ENCODE measurements at places on chromosomes 11 and 22. TPM values are rescaled to one million over a fixed set of nuclear protein-coding genes. Genes with fewer than 3 reads are reported as not detected.

The OR5P2 gene
- total RNA-seq: not detected

DNA sequence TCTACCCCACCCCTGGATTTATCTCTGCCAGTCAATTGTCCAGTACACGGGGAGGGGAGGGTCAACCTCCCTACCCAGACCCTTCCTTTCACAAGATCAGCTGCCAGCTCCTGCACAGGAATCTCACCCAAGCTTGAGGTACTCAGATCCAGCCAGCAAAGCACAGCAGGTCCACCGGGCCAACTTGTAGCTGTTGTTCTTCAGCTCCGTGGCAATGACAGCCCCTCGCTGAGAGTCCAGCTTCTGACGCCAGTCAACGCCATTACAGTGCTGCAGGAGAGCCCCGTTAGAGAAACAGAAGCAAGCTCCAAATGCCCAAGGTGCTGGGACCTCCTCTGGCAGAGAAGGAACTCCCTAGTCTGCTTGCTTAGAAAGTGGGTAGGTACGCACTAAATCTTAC, 5.5 kb upstream of the FOXRED2 start:
- DNase-seq: no peak

DNA sequence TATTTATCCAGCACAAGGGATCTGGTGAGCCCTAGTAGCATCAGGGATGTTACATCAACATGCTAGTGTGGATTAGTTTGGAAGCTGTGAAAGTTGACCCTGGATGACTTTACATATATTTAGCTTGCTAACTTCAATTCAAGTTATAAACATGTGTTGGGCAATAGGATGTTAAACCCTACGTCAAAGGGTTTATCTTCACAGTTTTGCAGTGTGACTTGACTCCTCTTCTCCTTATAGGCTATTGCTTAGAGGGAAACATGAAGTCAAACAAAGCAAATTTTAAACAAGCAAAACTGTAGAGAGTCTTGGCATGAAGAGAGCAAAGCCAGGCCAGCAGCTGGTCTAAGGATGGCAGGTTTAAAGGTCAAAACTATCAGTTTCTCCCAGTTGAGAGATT, 11.3 kb upstream of the CTSC start:
- no peak for DNase-seq

GRCh38 chr11:120522736-120523135, 11.2 kb downstream of the GRIK4 start:
- no peak for DNase-seq

- no peak for DNase-seq
Measured at GRCh38 chr22:21990445-21991303, 8.1 kb upstream of the TOP3B start.

Measured in uterus (tissue), 4 donors.